ENCODE measurements at places on chromosomes 12 and 14.
A peak's percentile ranks its signal among the peaks of the same experiment; 100 is the strongest.

- DNase-seq: peak; percentile 42
These were observed 9.7 kb upstream of the TUBA1A start for GRCh38 chr12:49198431-49199155.

- DNase-seq: no peak
These were observed 361.0 kb downstream of the DPF3 start for GRCh38 chr14:72532686-72533454.

DNA sequence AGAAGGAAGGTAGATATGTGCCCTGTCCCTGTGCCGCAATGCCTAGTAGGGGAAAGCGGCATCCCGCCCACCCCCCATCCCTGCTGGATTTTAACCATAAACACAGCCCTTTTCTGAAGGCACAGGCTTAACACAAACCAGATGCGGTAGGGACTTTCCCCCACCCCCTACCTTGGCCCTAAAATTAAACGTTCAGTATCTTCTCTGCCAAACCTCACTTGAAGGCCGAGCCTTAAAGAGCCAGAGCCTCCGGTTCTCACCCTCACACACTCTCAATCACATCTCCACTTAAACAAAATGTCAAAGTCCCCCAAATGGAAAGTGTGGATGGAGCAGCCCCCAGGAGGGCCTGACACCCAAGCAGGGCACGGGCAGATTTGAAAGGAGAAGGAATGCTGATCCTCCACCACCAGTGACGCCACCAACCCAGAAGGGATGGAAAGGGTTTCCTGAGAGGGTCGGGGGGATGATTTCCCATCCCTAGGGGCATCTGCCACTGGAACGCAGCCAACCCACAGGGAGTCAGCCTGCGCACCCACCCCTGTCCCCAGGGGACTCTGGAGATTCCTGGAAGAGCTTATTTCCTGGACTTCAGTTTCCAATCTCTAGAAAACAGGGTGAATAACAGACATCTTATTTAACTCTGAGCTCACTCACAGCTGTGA lies 26.4 kb downstream of the ACTN1 start:
- no peak for DNase-seq

DNA sequence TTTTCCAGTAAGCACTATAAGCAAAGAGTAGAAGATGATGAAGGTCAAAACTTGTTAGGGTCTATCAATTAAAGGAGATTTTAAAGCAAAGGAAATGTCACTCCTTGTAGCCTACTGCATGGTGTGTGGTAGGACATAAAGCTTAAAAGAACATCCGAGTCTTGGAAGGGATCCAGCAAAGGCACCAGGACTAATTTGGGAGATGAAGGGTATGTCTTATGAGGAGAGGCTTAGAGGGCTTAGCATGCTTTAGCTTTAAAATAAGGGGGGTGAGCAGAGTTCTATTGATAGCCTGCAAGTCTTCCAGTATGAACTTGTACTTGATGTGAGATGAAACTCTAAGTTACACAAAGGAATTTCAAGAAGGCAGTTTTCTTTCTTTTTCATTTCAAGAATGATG lies 11.8 kb upstream of the MYBPC1 start:
- no peak for DNase-seq

DNA sequence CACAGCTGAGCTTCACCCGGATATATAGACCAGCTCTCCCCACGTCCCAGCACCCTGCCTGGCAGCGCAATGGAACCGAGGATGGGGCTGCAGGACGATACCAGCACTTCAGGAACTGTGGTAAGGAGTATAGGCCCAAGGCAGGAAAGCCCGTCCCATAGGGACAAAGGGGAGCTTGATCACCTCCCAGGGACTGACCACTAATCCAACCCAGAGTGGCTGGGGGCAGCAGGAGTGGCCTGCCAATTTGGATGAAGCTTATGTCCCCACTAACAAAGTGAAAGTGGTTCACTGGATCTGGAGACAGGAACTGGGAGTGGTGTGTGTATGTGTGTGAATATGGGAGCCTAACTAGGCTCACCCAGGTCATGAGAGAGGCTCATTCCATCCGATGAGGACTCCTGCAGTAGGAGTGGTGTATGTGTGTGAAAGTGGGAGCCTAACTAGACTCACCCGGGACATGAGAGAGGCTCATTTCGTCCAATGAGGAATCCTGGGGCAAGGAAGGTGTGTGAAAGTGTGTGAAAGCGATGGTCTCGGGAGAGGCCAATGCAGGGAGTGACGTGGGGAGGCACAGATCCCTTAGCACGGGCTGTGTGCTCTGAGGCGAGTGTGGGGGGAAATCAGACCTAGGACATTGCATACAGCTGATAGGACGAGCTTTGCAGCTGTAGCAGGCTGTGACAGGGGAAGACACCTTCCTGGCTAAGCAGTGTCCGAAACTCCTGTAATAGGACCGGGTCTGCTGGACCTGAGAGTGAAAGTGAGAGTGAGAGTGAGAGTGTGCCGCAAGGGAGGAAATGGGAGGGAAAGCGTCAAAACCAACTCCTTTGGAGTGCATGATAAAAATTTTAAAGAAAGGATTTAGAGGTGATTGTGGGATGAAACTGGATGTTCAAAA lies 25.7 kb downstream of the KLRK1 start:
- no peak for DNase-seq
